ENCODE measurements at places on chromosomes 1 and 21. TPM values are rescaled to one million over a fixed set of nuclear protein-coding genes. Genes with fewer than 3 reads are reported as not detected.

- H3K36me3 ChIP-seq, result no peaks in the 10 kb centered on the region
- H3K27ac ChIP-seq, result no peak within 1 kb of the TSS
These were observed at the start of gene IL12RB2 for GRCh38 chr1:67307251-67308060. TSS of gene IL12RB2 (plus strand) at chr1:67307873. CDS start at chr1:67320369, 12,496 bp downstream.

- peaks cover 16% of the 10 kb centered on the region for H3K4me1 ChIP-seq
- peak; percentile 90 for DNase-seq
- peak overlapping the region; percentile 82 for H3K27ac ChIP-seq
- H3K27me3 ChIP-seq, result no peaks in the 10 kb centered on the region
- no peak overlapping the region for H3K4me3 ChIP-seq
These were observed 45.1 kb downstream of the SCCPDH start for GRCh38 chr1:246769306-246769705.

DNA sequence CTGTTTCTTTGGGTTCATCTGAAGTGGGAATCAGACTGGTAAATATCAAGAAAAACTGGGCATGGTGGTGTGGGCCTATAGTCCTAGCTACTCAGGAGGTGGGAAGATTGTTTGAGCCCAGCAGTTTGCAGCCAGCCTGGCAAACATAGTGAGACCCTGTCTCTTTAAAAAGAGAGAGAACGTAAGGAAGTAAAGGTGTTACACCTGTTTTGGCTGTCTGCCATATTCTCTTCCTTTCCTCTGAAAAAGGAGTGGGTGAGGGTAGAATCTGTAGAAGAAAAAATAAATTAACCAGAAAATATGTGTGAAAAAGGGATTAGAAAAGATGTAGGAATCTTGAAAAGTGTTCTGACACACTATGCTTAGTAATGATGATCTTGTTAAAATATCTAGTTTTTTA is 20.0 kb downstream of the AHCYL1 start:
- H3K27me3 ChIP-seq, result no peaks in the 10 kb centered on the region
- peak overlapping the region; percentile 90 for H3K27ac ChIP-seq

- DNase-seq, result peak; percentile 83
These were observed 210.8 kb downstream of the COL11A1 start for GRCh38 chr1:102897557-102897956.

DNA sequence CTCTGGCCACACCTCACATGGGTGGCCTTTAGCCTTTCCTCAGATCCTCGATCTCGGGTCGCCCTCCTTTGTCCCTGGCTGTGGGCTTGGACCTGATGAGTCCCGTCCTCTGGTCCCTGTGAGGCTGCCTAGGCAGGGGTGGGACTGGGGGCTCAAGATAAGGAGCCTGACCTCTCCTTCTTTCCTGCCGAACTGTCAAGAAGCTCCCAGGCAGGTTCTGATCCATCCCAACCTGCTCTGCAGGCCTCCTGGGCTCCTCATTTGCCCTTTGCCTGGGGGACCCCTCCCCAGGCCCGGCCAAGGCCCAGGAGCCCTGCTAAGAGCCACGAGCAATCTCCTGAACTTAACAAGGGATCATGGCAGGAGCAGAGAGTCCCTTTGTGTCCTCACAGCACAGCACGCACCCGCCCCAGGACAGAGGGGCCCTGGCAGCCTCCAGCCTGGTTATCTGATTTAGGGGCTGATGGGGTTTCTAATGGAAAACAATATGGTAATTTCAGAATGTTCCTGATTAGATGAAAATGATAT is 82.4 kb upstream of the POU3F1 start:
- peaks cover 16% of the 10 kb centered on the region for H3K4me1 ChIP-seq
- no peak overlapping the region for H3K27ac ChIP-seq
- DNase-seq, result no peak
- H3K4me3 ChIP-seq, result no peak overlapping the region

DNA sequence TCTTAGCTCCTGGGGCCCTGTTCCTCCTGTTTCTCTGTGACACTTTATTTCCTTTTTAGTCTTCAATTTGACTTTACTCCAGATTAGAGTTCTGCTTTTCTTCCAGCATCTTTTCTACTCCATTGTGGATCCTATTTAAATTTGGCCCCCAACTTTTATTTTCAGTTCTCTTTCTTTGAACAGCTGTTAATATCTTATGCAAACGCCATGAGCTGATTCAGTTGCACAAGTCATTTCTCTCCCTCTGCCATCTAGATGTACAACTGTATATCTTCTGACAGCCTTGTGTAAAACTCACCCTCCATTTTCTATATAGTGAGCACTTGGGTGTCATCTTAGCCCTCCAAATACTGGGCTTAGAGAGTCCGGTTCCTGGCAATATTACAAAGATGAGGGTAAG is 42.2 kb downstream of the SPATA17 start:
- H3K27ac ChIP-seq, result no peak overlapping the region
- DNase-seq, result no peak
- no peak overlapping the region for H3K4me3 ChIP-seq
- H3K27me3 ChIP-seq, result no peaks in the 10 kb centered on the region

DNA sequence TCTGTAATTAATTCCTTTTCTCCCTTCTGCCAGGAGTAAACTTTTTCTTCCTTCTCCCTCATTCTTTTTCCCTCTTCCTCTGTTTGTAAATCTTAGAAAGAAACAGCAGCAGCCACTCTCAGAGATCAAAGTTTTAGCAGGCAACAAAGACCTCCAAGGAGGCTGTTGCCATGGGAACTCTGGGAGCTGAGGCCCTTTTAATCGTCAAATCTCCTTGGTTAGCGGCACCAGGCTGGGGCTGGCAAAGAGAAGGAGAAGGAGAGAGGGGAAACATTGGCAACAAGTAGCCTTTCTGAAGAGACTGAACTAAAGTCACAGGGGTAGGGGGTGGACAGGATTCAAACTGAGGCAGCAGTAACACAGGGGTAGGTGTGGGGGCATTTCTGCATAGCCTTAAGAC is 25.2 kb downstream of the ILDR2 start:
- peaks cover 42% of the 10 kb centered on the region for H3K4me1 ChIP-seq
- H3K36me3 ChIP-seq, result no peaks in the 10 kb centered on the region
- no peak overlapping the region for H3K4me3 ChIP-seq
- H3K27ac ChIP-seq, result no peak overlapping the region

DAB1 gene
- 0.24 TPM for total RNA-seq

C1orf185 gene
- total RNA-seq, result not detected

DNA sequence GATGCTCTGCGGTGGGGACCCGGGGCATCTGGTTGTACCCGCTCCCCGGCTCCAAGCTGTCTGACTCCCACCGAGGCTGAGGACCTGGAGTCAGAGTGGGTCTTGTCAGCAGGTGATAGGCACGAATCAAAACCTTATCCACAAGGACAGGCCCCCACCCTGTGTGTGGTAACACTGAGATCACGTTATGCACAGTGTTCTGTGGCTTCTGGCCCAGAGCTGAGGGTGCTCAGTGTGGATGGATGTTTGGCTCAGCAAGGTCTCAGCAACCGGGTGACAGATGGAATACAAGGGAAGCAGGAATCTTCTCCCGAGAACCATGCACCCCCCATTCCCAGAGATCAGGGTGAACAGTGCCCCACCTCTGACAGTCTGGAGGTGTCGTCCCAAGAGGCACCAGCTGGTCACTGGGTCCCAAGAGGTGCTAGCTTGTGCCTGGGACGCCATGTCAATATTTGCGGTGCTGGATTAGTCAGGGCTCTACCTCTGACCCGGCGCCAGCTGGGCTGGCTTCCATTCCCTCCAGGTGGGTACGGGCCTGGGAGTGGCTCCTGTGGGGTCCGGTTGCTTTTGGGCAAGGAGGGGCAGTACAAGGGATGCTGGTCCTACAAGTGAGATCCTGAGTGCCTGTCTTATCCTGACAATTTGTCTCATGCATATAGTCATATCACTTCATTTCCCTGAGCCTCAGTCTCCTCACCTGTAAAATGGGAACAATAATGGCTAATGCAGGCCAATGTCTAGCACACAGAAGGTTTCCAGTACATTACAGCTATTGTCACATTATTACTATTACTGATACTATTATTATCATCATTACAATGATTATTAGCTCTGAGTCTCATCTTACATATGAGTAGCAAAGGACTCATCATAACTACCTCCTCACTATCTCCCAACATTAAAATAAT is 957 bp downstream of the CAPN9 start:
- H3K4me1 ChIP-seq, result peaks cover 8% of the 10 kb centered on the region
- H3K27me3 ChIP-seq, result peaks cover 13% of the 10 kb centered on the region
- no peak for DNase-seq
- no peak overlapping the region for H3K4me3 ChIP-seq
- no peak overlapping the region for H3K27ac ChIP-seq

DNA sequence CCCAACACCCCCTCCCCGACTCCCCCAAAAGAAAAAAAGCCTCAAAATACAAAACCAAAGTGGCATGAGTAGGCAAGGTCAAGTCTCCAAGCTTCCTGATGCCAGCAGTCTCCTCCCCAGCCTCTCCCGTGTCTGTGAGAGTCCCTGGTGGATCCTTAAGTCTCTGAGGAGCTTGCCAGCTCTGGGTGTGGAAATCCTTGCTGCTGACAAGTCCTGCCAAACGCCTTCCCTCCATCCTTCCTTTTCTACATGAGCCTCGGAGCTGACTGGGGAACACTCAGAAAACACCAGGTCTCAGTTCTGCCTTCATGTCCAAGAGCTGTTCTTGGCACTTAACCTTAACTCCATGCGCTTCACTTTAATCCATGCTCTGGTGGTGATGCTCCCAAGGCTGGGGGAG is 3.7 kb upstream of the ETV3L start:
- H3K4me3 ChIP-seq, result no peak overlapping the region
- DNase-seq, result no peak
- H3K36me3 ChIP-seq, result no peaks in the 10 kb centered on the region
- H3K27ac ChIP-seq, result no peak overlapping the region
- peaks cover 40% of the 10 kb centered on the region for H3K4me1 ChIP-seq

DNA sequence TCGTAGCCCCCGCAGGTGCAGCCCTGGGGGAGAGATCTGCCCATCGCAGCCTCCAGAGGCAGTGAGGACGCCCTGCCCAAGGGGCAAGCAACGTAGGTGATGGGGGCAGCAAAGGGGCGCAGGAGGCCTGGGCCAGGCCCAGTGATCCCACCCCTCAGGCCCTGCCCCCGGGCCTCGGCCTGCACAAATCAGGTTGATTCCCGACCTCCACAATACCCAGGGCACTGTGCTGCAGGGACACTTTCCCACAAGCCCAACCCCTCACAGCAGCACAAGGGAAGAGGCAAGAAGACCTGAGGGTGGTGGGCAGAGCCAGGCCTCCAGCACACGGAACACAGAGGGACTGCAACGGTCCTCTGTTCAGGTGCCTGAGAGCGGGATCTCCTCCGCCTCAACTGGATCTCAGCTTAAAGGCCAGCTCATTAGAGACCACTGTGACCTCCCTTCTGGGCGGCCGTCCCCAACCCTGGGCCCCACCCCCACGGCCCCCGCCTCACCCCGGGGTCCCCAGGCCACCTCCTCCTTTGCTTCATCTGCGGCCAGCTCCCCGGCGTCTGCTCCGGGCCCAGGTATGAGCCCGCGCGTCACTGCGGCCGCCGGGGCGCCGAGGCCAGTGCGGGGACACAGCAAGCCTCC is 812 bp upstream of the ARF1 start:
- H3K4me1 ChIP-seq, result peaks cover 30% of the 10 kb centered on the region
- peak overlapping the region; percentile 95 for H3K27ac ChIP-seq
- peak overlapping the region; percentile 87 for H3K4me3 ChIP-seq
- no peak for DNase-seq
- H3K27me3 ChIP-seq, result peaks cover 6% of the 10 kb centered on the region
- peaks cover 22% of the 10 kb centered on the region for H3K36me3 ChIP-seq

TMCC2 gene
- total RNA-seq, result 4.9 TPM

GRCh38 chr1:99365545-99365944 is 101.3 kb downstream of the PLPPR4 start:
- no peak overlapping the region for H3K4me3 ChIP-seq
- no peak overlapping the region for H3K27ac ChIP-seq
- no peaks in the 10 kb centered on the region for H3K4me1 ChIP-seq
- DNase-seq, result no peak
- H3K27me3 ChIP-seq, result peaks cover 2% of the 10 kb centered on the region

- H3K36me3 ChIP-seq, result no peaks in the 10 kb centered on the region
- no peak for DNase-seq
- H3K27ac ChIP-seq, result no peak overlapping the region
- no peaks in the 10 kb centered on the region for H3K4me1 ChIP-seq
- no peaks in the 10 kb centered on the region for H3K27me3 ChIP-seq
These were observed 39.9 kb downstream of the ACP6 start for GRCh38 chr1:147630447-147630846.

DNA sequence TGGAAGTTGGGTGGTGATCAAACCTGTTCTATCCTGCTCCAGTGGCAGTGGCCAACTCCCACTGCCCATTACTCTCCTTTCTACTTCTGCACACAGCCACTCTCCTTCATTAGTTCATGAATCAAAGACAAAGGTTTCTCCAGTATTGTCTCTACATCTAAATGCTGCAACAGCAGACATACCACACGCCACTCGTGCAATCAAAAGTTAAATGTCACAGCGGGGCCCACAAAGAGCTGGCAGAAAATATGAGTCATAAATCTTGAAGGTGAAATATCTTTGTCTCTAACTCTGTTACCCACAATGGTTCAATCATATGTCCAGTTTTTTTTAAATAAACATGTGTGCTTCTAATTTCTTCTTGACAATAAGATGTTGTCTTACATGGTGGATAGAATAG is 13.3 kb downstream of the APCS start:
- H3K36me3 ChIP-seq, result peaks cover 41% of the 10 kb centered on the region
- H3K4me3 ChIP-seq, result no peak overlapping the region
- peaks cover 1% of the 10 kb centered on the region for H3K27me3 ChIP-seq
- no peak for DNase-seq
- peak overlapping the region; percentile 9 for H3K27ac ChIP-seq

- no peak for DNase-seq
- H3K27ac ChIP-seq, result no peak within 1 kb of the TSS
- H3K4me3 ChIP-seq, result no peak within 1 kb of the TSS
- no peaks in the 10 kb centered on the region for H3K4me1 ChIP-seq
- H3K36me3 ChIP-seq, result no peaks in the 10 kb centered on the region
- peaks cover 5% of the 10 kb centered on the region for H3K27me3 ChIP-seq
These were observed at the start of gene BRINP2 for GRCh38 chr1:177170756-177171535. TSS of gene BRINP2 (plus strand) at chr1:177170958. CDS start at chr1:177229877, 58,919 bp downstream.

DNA sequence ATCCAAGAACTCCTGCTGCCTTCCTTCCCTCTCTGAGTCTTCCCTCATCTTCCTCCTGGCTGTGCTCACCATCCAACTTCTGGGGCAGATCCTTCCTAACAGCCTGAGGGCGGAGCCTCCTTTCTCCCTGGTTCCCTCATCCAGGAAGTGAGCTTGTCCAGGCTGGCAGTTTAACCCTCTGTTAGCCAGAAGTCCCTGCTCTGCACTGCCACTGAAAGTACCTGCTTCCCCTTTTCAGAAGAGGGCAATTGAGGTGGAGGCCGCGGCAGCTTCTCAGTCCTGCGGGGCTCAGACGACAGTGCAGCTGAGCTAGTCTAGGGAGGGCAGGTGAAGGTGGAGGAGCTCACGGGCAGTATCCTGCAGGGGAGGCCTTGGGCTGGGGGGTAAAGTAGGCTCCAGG is 149.1 kb downstream of the FCRL5 start:
- H3K4me3 ChIP-seq, result no peak overlapping the region
- H3K27ac ChIP-seq, result no peak overlapping the region
- H3K27me3 ChIP-seq, result peaks cover 9% of the 10 kb centered on the region
- no peak for DNase-seq
- no peaks in the 10 kb centered on the region for H3K36me3 ChIP-seq
